ENCODE measurements at places on chromosomes 5 and 9.

DNA sequence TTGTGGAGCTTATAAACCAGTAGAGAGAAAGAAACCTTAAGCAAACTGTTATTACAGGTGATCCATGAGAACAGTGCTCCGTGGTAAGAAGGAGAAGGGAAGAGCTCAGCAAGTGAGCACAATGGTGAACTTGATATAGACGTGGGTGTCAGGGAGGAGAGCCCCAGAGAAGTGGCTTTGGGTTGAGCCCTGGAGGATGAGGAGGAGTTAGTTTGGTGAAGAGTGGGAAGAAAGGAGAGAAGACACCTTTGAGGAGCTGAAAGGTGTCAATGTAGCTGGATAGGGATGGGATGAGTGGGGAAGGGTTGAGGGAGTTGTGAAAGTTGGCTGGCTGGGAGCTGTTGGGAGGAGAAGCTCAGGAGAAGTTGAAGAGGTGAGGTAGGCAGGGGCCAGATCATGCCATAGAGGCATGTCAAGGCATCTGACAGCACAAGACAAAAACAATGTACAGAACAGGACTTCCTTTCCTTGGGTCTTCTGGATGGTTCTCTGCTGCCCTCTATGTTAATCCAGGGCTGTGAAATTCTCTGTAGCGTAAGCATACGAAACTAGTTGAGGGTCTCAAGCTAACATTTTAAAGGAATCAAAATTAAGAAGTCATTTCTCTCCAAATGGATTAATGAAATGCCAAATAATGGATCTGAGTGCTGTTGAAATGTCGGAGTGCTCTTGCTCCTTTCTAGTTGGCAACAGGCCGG is 501.9 kb downstream of the KDM4C start:
- no peak for DNase-seq

GRCh38 chr9:21289848-21290247 is 15.3 kb downstream of the IFNA5 start:
- DNase-seq = no peak

- no peak for DNase-seq
These were observed 40.1 kb upstream of the SLC6A19 start for GRCh38 chr5:1161108-1161832.

DNA sequence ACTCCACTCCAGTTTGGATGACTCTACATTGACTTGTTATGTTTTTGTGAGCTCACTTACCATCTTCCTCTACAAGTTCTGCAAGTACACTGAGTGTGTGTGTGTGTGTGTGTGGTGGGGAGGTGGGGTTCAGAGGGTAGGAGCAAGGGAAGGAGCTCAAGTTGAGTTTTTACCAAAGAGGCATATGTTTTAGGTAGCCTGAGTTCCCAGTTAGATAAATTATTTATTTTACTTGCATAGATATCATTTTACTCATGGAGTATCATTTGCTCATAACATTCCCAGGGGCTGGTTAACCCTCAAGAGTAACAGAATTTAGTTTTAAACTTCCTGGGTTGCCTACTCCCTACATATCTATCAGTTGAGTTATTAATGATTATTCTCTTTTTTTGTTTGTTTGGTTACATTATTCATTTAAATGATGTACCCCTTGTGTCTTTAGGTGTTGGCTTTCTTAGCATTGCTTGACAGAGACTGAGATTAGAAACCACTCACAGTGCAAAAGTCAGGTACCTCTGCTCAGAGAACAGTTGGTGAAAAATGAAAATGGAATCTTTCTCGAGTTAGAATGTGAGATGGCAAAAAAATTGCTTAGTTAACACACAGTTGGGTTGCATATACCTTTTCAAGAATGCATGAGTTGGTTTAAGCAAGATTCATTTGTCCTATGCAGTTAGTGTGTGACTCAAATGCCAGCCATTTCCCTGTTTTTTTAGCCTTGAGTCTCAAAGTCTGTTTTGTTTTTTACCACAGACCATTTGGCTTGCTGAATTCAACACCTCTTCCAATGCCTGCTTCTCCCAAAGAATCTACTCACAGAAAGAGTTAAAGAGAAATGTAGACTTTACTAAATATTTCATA is 29.2 kb downstream of the TNFSF8 start:
- no peak for DNase-seq

- no peak for DNase-seq
These were observed 75.1 kb upstream of the SMIM23 start for GRCh38 chr5:171710451-171711024.

GRCh38 chr5:79689541-79690466 is at the start of gene CMYA5:
CMYA5 (plus strand) TSS chr5:79689836; CDS start chr5:79689908, 72 bp downstream.
- DNase-seq = no peak

DNA sequence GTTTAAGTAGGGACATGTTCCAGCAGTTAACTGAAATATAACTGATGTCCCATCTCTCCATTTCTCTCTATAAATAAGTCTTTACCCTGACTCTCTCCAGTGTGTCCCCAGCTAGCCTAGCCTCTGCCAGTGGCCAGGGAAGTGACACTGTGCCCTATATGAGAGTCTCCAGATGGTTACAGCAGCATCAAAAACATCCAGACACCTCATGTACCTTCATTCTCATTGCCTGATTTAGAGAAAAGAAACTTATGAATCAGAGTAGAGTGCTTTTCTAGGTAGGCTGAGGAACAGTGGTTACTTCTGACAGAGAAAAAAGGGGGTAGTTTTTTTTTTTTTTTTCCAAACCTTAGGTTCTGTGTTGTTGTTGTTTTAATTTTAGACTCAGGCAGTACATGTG is 148.5 kb downstream of the GNAQ start:
- no peak for DNase-seq

DNA sequence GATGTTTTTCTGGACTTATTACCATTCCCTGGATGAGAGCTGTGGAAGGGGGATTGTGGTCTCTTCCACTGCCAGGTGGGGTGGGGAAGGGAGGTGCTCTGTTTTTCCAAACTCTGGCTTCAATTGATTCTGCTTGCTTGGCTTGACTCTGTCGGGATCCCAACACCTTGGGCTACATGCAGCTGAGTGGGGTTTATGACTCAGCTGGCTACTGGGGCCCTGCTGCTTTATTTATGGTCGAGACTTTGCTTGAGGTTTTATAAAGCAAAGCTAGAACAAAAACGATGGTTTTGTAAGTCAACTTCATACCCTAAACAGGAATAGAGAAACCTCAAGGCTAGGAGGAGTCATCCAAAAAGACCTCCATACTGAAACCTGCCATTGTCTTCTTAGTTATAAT is 76.3 kb downstream of the AOPEP start:
- DNase-seq = no peak

- no peak for DNase-seq
These were observed 50.8 kb downstream of the SERINC5 start for GRCh38 chr5:80204808-80205614.

GRCh38 chr5:59516161-59516560 is 377.4 kb downstream of the PDE4D start:
- DNase-seq = no peak

DNA sequence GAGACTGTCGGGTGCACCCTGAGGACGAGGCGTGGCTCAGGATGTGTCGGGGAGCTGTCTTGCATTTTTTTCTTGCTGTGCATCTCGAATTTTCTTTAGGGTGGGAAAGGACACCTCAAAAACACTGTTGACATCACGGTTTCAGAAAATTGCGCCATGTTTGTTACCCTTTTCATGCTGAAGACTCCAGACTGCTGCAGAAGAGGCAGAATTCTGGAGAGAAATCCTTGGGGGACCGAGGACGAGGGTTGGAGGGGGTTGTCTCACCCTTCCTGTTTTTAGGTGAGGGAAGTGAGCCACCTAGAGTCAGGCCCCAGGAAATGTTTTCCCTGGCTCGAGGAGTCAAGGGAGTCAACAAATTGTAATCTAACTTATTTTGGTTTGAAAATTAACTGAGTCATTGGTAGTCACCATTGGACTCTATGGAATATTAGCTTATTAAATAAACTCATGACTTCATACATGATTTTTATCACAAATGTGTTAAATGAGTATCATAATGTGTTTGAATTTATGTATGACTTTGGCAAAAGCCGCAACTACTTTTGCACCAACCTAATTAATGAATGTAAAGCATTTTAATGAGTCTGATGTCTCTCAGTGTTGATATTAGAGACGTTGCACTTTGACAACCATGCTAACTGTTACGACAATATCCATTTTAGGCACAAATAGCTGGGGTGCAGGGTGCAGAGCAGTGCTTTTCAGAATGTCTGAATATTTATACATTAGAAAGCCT is 724 bp upstream of the LYSMD3 start:
- no peak for DNase-seq

DNA sequence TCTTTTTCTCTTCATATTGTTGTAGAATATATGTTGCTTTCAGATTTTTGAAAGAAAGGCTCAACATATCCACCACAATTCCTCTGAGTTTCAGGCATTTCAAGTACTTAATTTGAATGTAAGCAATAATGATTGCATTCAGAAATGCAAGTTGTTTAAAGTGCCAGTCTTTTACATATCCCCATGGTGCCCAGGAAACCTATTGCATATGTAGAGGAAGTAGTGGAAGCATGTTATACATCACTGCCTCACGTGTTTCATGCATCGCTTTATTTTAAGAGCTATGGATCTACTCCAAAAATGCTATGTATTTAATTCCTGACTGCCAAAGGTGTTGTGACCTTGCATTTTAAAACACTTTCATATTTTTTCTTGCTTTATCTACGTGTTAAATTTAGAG is 28.1 kb downstream of the CPEB4 start:
- no peak for DNase-seq

DNA sequence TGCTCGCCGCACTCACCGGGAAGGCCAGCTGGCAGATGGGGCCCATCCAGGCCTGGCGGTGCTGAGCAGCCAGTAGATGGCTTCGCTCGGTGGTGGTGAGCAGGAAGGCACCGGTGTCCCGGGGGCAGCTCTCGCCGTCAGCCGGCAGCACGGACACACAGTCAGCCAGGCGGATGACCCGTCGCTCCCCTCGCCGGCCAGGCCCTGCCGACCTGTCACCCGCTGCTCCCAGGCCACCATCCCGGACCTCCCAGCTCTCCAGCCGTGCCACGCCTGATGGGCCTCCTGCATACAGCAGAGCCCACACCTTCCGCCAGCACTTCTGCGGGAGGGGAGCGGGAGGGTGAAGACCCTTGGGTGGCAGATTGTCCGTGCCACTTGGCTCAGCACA is 1.4 kb downstream of the DOK3 start:
- DNase-seq = no peak

DNA sequence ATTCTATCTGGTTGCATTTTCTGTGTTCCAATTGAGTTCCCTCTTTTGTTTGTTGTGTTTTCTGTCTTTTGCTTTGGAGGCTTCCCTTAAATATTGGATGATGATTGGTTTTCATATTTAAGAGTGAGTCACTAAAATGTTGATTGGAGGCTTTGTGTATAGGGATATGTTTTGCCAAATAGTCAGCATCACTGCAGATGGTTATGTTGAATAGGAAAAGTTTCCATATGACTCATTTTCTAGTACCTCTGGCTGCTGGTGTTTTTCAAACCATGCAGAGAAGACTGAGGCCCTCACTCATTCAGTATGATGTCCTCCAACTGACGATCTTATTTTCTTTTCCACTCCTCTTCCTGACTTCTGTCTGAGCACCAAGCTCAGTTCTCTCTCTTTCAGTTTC is 1290.0 kb downstream of the EFNA5 start:
- DNase-seq = no peak

DNA sequence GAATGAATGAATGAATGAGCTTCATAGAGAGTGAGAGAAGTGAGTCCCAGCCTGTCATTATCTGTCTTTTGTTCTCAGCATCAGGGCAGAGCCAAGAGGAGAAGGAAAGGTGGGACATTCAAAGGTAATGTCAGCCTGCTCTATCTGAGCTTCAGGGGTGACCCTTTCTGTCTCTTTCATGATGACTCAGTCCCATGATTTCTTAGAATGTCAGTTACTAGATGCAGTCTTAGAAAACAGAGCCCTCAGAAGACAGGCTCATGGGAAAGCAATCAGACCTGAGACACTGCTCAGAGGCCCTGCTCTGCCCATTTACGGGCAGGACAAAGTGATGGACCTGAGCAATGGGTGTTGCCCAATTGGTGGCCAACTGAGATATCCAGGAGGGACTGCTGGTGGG is 1.1 kb downstream of the SPATA31D1 start:
- no peak for DNase-seq

DNA sequence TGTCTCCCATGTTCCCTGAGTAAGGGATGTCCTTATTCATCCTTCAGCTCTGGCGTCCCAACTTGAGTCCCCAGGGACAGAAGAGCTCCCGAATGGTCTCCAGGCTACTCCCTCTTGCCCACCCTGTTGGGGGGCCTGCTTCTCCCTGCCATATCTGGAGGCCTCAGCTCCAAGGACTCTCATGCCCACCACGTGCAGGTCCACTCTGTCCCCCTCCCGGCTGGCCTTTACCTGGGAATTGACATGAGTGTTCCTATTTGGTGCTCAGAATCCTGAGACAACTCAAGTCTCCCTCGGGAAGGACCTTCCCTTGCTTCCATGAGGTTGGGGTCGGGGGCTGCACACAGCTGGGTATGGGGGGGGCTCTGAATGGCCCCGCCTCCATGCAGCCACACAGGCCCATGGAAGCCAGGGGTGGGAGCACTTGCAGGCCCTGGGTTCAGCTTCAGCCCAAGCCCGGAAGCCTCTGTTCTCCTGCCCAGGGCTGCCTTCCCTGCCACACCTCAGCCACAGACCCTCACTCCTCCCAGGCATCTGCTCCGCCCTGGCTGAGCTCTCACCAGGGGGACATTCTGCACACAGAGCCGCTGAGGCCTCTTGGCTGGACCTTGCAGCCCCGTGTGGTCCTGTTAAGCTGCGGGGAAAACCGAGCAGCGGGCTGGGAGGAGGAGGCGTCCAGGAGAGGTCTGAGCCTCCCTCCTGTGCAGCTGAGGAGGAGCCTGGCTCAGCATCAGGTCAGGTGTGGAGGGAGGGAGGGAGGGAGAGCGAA is 121.9 kb downstream of the PHF2 start:
- no peak for DNase-seq

GRCh38 chr5:396531-396961 is 46.4 kb upstream of the EXOC3 start:
- DNase-seq = no peak

DNA sequence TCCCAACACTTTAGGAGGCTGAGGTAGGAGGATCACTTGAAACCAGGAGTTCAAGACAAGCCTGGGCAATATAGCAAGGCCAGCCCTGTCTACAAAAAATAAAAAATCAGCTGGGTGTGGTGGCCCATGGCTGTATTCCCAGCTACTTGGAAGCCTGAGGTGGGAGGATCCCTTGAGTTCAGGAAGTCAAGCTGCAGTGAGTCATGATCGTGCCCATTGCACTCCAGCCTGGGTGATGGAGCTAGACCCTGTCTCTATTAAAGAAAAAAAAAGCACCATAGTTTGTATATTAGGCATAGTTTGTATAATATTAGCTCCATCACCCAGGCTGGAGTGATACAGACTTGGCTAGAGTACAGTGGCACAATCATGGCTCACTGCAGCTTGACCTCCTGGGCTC is 9.6 kb upstream of the NME5 start:
- DNase-seq = no peak

GRCh38 chr9:124661271-124661670 is 109.8 kb downstream of the NR6A1 start:
- DNase-seq = no peak

Data from DMS79 (cell line).